Stimulated activated CD8-positive, alpha-beta memory T cell treated with anti-CD3 and anti-CD28 coated beads, Interleukin-2, amount 100 ng/mL, for 1 hour (primary cell): ENCODE measurements at places on chromosomes 16 and 17.

DNA sequence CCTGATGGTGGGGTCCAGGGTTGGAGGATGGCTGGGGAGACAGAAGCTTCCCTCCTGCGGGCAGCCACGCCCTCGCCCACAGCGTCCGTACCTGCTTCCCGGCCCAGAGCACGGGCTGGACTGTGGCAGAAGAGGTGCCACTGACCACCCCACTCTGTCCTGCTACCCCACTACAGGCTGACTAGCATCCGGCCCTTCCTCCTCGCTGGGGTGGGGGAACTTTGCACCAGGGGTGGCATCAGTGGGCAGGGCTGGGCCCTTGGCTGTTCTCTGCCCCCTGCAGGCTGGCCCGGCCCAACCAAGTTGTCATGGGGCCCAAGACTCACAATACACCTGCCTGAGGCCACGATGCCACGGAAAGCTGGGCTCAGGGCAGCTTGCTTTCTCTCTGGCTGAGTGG, 73.0 kb downstream of the KLHDC4 start:
- no peak for DNase-seq

DNA sequence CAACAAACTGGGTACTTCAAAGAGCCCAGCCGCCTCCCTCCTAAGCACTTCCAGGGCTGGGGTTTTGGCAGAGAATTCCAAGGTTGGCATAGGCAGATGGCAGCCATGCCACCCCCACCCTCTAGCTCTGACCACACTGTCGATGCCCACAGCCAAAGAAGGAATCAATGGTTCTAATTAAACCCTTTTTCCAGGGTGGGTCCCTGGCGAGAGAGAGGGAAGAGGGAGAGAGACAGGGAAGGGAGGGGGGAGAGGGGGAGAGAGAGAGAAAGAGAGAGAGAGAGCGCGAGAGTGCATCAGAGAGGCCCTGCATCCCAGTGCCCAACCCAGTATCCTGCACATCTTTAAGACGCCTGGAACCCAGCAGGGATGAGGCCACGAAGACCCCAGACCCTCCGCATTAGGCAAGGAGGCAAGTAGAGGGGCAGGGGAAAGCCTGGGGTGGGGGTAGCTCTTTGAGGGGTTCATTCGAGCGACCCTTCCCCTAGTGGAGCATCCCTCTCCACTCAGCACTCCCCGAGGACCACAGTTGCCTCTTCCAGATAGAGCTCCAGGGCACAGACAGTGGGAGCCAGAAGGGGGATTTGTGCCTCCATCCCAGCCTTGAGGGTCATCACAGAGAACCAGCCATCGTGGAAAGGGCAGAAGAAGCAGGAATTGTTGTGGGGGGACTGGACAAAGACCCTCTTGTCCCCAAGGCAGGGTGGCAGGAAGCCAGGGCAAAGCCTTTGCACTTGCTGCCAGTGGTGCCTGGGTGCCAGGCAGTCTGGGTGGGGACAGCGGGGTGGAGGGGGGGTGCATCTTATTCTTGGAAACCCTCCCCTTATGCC, 2.6 kb downstream of the SRCIN1 start:
- DNase-seq = no peak

- no peak for DNase-seq
Measured at GRCh38 chr17:33686171-33686570, 393.1 kb upstream of the ASIC2 start.

- no peak for DNase-seq
Measured at GRCh38 chr17:39607851-39608130, at the start of gene NEUROD2. NEUROD2 (minus strand) TSS chr17:39607920; CDS start chr17:39606599, 1,321 bp downstream.

- no peak for DNase-seq
Measured at GRCh38 chr17:63447471-63448009, 1.4 kb upstream of the CYB561 start.

DNA sequence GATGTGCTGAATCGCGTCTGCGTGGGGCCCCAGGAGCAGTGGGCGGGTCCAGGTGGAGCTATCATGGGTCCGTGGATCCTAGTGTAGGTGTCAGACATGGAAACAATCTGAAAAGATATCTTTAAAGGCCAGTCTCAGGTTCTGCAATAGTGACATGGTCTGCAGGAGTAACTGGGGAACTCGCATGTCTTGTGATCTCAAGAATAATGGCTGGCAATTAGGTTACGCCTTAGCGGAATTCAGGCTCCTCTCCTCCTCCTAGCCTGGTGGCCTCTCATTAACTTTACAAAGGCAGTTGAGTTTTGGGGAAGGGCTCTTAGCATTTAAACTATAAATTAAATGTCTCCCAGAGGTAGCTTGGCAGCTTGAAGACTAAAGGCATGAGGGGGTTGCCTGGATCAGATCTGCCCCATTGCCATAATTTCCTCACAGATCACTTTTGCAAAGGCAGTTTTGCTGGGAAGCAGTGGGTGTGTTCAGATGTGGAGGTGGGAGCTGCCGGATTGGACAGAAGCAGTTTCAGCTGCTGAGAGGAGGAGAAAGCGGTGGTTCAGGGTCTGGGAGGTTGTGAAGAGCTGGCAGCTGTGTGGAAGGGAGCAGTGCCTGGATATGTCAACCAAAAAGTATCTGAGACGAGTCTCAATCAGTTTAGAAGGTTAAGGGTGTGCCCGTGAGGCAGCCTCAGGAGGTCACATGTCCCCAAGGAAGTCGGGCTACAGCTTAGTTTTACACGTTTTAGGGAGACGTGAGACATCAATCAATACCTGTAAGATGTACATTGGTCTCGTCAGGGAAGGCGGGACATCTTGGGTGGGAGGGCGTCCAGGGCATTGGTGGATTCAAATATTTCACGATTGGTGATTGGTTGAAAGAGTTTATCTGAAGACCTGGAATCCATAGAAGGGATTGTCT, 2.7 kb downstream of the TBCD start:
- DNase-seq = no peak
